ENCODE measurements at places on chromosomes 16 and 17. TPM values are rescaled to one million over a fixed set of nuclear protein-coding genes. Genes with fewer than 3 reads are reported as not detected.
A peak's percentile ranks its signal among the peaks of the same experiment; 100 is the strongest.

KRTAP4-9 gene
- not detected for total RNA-seq

SLC16A6 gene
- total RNA-seq: 7.5 TPM

KRTAP1-5 gene
- total RNA-seq: not detected

GRCh38 chr17:3501344-3501743 is 25.5 kb downstream of the ASPA start:
- DNase-seq: no peak

KRT39 gene
- total RNA-seq: 0.35 TPM

TGFB1I1 gene
- 49.9 TPM for total RNA-seq

DNA sequence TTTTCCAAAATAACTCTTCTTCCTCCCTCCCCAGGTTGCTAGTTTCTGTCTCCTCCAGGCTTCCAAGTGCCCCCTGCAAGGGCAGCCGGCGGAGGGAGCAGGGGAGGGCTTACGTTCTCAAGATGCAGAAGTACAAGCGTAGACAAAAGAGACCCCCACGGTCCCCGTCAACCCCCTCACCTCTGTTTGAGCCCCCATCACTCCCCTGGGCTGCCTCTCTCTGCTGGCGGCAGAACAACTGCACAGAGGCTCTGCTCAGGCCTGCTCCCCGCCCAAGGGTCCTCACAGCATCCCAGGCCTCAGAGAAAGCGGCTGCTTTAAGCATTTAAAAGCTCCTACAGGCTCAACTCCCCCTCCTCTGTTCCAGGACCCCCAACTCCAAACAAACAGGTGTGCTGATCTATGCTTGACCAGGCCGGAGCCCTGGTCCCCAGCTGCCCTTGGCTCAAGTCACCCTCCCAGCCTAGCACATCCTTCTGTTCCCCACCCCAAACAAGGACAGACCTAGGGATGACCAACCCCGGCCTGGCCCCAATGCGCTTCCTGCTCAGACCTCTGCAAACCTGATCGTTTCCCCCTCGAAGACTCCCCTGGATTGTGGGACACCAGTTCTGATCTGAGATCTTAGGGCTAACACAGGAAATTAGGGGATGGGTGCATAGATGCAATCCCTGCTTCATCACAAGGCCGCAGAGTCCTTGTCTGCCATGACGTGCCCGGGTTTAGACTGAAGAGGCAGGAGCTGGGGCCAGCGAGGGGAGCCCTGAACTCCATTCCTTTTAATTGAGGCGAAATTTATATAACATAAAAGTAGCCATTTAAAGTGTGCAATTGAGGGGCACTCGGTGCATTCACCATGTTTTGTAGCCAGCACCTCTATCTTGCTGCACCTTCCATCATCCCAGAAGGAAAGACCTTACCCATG is 17.2 kb upstream of the RBFOX3 start:
- DNase-seq: peak; percentile 44

RNF112 gene
- 1.6 TPM for total RNA-seq

DNA sequence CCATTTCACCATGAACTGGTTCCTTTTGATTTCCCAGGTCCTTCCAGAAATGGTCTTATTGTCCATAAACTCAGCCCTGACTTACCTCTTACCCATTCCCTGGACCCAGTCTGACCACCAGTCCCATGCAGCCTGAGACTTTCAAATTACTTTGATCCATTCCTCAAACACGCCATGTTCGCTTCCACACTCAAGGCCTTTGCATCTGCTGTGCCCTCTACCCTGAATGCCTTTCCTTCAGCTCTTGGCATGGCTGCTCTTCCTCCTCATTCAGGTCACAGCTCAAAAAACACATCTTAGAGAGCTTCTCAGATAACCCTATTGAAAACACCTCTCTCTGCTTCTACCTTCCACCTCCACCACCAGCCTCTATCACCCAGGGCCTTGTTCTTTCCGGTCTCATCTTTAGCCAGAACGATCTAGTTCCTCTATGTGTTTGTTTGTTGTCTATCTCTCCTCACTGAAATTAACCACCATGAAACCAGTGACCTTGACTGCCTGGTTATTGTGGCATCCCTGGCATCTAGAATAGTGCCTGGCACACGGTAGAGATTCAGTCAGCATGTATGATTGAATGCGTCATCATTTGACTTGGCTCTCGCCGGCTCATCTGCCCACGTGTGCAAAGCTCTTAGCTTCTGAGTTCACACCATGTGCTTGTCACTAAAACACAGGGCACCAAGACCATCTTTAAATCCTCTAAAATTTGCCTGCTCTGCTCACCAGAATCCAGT is 12.8 kb downstream of the CRYM start:
- no peak for DNase-seq

KRTAP9-4 gene
- total RNA-seq: not detected

CNTROB gene
- total RNA-seq: 62.7 TPM

Measured in upper lobe of right lung (tissue), 1 donor.